ENCODE measurements at places on chromosomes 7 and 10. TPM values are rescaled to one million over a fixed set of nuclear protein-coding genes. Genes with fewer than 3 reads are reported as not detected.

DNA sequence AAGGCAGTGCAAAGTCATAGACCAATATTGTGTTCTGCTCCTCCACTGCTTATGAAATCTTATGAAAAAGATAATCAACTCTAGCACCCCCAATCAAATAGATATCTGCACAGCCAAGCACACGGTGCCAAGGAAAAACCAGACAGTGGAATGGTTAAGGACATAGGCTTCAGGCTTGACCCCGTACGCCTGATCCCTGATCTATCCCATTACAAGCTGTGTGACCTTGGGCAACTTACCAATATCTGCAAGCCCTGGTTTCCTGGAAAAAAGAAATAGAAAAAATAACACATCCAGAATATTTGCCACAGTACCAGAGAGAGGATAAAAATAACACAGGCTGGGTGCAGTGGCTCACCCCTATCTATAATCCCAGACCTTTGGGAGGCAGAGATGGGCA, 56.9 kb downstream of the GRB10 start:
- no peak for DNase-seq

DNA sequence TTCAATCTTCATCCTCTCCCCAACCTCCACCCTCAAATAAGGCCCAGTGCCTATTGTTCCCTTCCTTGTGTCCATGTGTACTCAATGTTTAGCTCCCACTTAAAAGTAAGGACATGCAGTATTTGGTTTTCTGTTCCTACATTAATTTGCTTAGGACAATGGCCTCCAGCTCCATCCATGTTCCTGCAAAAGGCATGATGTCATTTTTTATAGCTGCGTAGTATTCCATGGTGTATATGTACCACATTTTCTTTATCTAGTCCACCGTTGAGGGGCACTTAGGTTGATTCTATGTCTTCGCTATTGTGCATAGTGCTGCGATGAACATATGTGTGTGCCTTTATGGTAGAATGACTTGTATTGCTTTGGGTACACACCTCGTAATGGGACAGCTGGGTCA, 7.2 kb upstream of the NEUROG3 start:
- no peak for DNase-seq

The TAS2R4 gene
- total RNA-seq = 0.07 TPM

DNA sequence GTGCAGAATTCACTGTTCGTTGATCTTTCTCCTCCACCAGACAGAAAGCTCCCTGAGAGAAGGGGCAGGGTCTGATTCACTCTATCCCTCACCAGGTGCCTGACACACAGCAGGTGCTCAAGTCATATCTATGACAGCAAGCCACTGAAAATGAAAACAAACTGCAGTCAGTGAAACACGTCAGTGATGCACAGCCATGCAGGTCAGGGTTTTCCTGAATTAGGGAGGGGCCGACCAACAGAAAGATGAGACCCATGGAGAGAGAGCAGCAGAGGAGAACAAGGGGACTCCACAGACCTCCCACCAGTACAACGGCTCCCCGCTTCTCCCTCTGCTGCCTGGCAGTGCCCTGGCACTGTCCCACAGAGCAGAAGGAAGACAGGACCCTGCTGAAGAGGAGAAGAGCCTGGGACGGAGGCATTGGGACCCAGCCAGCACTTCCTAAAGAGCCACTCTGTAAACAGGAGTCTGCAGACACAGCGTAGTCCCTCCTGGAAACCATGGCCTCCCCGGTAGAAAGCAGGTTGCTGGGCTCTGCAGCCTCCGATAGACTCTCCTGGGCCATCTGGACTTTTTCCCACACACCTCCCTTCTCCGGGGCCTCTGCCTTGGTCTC, 50.3 kb downstream of the FAM53B start:
- DNase-seq = no peak

DNA sequence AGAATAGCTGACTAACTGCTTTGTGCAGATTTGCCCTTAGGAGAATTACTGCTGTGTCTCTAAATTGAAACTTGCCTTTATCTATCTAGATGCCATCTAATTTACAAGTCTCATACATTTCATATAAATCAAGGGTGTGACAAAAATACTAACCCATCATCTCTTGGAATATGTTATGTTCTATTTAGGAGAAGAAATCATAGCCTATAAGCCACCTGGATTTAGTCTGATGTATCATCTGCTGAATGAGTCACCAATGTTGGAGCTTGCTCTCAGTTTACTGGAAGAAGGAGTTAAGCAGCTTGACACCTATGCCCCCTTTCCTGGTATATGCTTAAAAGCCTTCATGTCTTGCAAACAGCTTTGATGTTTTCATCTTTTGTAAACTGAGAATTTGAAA, 43.5 kb downstream of the NUP205 start:
- no peak for DNase-seq
